ENCODE measurements at places on chromosomes 2 and 18. TPM values are rescaled to one million over a fixed set of nuclear protein-coding genes. Genes with fewer than 3 reads are reported as not detected.
A peak's percentile ranks its signal among the peaks of the same experiment; 100 is the strongest.

DSG3 gene
- total RNA-seq: not detected

STON1 gene
- 21.1 TPM for total RNA-seq

DNA sequence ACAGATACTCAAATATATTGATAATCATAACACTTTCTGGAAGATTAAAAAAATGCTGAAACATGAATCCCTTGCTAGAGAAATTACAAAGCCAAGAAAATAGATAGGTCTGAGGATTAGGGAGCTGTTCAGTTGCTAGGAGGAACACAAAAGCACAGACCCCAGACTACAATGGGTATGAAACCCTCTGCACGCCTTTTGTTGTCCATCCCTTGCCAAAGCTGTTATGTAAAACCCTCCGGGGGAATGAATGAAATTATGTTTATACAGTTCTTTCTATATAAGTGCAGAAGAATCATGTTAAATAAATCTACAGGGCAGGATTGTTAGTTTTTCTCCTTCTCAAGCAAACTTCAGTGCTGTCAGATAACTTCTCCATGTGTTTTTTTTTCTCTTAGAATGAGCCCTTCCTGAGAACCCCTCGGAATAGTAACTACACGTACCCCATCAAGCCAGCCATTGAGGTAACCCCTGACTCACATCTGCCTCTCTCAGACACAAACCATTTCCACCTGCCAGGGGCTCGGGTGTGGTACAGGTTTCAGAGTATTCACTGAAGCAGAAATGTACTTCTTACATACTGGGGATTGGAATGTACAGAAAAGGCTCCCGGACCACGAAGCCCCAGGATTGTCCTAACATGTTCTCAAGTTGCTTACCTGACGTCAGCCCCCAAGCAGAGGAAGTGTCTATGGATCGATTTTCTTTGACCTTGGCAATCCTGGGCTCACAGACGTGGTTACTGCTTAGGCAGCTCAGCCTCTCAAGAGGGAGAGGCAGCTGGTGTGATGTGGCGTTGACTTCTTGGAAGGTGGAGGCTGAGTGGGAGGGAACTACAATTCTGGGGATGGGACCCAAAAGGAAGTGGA, 118.0 kb downstream of the PLB1 start:
- no peaks in the 10 kb centered on the region for H3K36me3 ChIP-seq
- no peak overlapping the region for H3K4me3 ChIP-seq
- no peaks in the 10 kb centered on the region for H3K4me1 ChIP-seq
- H3K27me3 ChIP-seq: no peaks in the 10 kb centered on the region

- no peaks in the 10 kb centered on the region for H3K36me3 ChIP-seq
- H3K27ac ChIP-seq: peak overlapping the region; percentile 94
- H3K4me3 ChIP-seq: peak overlapping the region; percentile 97
- no peak for DNase-seq
These were observed 1.7 kb downstream of the TBC1D8 start for GRCh38 chr2:101149241-101150192.

- no peaks in the 10 kb centered on the region for H3K27me3 ChIP-seq
- H3K36me3 ChIP-seq: no peaks in the 10 kb centered on the region
- H3K4me3 ChIP-seq: no peak overlapping the region
- no peak for DNase-seq
- H3K27ac ChIP-seq: no peak overlapping the region
- H3K4me1 ChIP-seq: no peaks in the 10 kb centered on the region
These were observed 46.7 kb downstream of the DAPL1 start for GRCh38 chr2:158841850-158842249.

DNA sequence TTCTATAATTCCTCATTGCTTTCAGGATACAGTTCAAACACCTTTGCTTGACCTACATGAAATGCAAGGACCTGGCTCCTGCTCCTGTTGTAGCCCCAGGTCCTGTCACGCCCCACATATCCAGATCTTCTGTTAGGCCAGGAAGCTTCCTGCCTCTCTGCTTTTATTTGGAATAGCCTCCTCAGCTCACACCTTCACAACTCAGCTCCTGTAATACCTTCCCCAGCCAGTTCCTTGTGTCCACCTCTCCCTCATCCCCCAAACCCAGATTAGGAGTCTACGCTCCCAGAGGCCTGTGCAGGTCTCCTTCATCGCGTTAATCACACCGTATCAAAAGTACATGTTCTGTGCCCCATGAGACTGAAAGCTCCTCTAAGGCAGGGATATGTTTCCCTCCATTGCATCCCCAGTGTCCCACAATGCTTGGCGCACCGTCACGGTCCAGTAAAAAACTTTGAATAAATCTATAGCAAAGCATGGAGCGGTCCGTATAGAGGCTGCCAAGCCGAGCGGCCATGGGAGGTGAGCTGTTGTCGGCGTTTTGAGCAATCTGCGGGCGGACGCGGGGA, 371 bp downstream of the MDH1B start:
- DNase-seq: no peak
- peaks cover 10% of the 10 kb centered on the region for H3K4me1 ChIP-seq
- H3K27me3 ChIP-seq: no peaks in the 10 kb centered on the region
- peak overlapping the region; percentile 82 for H3K27ac ChIP-seq
- H3K36me3 ChIP-seq: no peaks in the 10 kb centered on the region

GRCh38 chr2:169362118-169362893, at the start of gene LRP2:
LRP2 (minus strand) TSS chr2:169362534; CDS start chr2:169362399, 135 bp downstream.
- peak within 1 kb of the TSS; percentile 60 for H3K4me3 ChIP-seq
- DNase-seq: peak; percentile 84

- no peak overlapping the region for H3K27ac ChIP-seq
- H3K4me3 ChIP-seq: no peak overlapping the region
- no peaks in the 10 kb centered on the region for H3K27me3 ChIP-seq
- H3K4me1 ChIP-seq: no peaks in the 10 kb centered on the region
- no peak for DNase-seq
- H3K36me3 ChIP-seq: no peaks in the 10 kb centered on the region
These were observed 222.9 kb downstream of the ZBTB7C start for GRCh38 chr18:48186131-48186766.

DNA sequence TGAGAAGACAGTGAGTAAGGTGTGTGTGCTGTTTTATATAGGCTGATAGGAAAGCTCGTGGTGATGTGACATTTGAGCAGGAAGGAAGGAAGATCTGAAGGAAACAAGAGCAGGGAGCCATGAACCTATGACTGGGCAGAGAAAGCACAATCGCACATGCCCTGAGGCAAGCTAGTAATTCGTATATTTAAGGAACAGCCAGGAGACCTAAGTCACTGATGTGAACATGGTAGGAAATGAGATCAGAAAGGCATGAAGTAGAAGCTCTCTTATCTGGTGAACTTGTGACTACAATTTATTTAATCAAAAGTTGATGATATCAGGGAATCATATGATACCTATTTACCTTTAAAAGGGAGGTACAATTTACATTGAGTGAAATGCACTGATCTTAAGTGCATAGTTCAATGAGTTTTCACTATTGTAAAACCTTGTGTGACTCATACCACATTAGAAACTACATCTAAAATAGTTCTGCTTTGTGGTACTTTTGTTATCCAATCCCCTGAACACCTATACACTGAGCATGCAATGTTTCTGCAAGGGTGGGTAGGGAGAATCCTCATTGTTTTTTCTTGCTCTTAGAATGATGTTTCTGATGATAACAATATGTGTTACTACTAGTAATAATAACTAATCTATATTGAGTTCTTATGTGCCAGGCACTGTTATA, 67.5 kb downstream of the GALNT13 start:
- H3K27ac ChIP-seq: no peak overlapping the region
- no peaks in the 10 kb centered on the region for H3K4me1 ChIP-seq
- no peak for DNase-seq
- H3K36me3 ChIP-seq: no peaks in the 10 kb centered on the region
- H3K4me3 ChIP-seq: no peak overlapping the region

DNA sequence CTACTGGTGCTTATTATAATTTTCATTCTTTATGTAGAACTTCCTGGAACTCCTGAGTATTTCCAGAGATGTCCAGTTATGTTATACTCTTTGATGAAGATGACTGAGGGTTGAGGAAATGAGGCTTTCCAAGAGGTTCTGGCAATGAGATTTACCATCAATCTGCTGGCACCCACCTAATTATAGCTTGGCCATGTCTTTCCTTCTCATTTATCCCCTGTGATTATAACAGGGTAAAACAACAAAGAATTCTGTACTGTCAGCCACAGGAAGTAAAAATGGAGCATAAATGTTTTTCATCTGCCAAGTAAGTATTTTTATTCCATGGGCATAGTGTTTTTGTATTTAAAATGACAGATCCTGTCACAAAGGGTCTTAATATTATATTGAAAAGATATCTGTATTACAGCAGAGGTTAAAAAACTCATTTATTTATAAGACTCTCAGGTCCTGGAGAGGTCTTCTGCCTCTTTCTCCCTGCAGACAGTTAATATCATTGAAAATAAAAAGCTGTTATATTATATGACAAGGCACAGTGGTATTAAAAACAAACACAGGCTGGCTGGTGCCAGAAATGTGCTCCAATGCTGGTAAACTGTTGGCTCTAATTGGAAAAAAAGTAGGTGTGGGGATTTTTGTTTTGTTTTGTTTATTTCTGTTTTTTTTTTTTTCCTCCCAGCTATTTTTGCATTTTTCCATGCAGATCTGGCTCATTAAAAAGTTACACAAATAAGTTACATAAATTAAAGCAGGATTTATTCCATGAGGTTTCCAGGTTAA, 1764.1 kb upstream of the CELF4 start:
- H3K27me3 ChIP-seq: no peaks in the 10 kb centered on the region
- DNase-seq: no peak
- no peak overlapping the region for H3K4me3 ChIP-seq
- no peaks in the 10 kb centered on the region for H3K36me3 ChIP-seq

GRCh38 chr2:191029280-191029950, 15.4 kb upstream of the STAT1 start:
- H3K27me3 ChIP-seq: no peaks in the 10 kb centered on the region
- no peak overlapping the region for H3K4me3 ChIP-seq
- DNase-seq: no peak
- H3K27ac ChIP-seq: no peak overlapping the region
- no peaks in the 10 kb centered on the region for H3K36me3 ChIP-seq

DNA sequence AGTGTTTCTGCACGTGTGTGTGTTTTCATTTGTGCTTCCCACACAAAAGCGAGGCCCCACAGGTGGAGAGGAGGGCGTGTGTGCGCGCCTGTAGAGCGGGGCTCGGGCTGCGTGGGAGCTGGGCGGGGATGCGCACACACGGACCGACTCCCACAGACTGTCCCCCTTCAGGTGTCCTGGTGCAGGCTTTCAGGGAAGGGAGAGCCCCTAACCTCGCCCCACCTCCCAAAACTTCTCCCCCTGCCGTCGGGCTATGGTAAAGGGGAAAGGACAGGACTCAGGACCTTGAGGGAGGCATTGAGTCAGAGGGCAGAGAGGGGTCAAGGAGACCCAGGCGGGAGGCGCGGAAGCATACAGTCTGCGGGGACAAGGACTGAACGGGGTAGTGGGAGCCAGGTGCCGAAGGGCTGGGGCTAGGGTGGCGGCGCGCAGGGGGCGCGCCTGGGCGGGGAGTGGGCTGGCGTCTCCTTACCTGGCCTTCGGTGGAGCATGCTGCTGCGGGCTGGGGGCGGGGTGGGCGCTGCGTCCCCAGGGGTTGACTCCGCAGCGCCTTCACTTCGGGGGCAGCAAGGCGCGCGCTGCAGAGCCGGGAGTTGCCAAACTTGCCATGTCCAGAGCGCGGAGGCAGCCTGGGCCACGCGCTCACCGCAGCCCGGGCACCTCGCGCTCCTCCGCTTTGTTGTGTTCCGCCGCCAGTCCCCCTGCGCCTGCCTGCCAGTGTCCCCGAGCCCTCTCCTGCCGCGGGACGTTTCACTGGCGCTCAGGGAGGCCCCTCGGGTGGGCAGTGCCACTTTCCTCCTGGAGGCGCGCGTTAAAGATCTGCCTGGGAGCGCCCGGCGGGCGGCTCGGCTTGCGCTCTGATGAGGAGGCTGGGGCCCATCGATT, 302.0 kb downstream of the NCKAP5 start:
- peak overlapping the region; percentile 49 for H3K4me3 ChIP-seq
- H3K36me3 ChIP-seq: no peaks in the 10 kb centered on the region
- H3K4me1 ChIP-seq: no peaks in the 10 kb centered on the region
- H3K27me3 ChIP-seq: no peaks in the 10 kb centered on the region
- peak overlapping the region; percentile 70 for H3K27ac ChIP-seq
- no peak for DNase-seq

DNA sequence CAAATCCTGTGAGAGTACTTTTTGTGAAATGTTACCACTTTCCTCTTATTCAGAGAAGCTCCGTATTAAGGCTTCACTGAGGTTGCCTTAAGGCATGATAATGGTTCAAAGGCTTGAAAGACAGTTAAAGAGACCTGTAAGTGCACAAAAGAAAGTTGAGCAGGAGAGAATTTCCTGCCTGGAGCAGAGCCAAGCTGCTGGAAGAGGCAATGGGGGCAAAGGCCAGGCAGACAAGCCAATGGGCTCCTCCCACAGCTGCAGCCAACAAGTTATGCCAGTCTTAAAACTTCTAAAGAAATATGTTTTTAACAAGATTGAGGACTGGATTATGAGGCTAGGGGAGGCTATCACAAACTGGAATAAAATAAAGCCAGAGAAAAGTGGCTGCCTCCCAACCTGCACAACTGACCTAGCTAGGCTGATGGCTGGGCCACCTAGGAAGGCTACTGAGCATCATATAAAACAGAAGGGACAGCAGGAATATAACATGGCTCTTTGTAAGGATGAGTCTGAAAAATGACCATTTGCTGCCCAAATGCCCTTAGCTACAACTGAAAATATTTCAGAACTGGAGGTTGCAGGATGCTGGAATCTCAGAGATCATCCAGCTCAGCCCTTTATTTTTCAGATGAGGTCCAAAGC, 2.1 kb downstream of the IL1B start:
- H3K36me3 ChIP-seq: no peaks in the 10 kb centered on the region
- no peak for DNase-seq
- H3K27me3 ChIP-seq: no peaks in the 10 kb centered on the region
- H3K4me3 ChIP-seq: no peak overlapping the region
- H3K4me1 ChIP-seq: peaks cover 25% of the 10 kb centered on the region

GRCh38 chr2:148930046-148930775, 55.2 kb downstream of the KIF5C start:
- H3K4me1 ChIP-seq: no peaks in the 10 kb centered on the region
- no peak for DNase-seq
- no peaks in the 10 kb centered on the region for H3K36me3 ChIP-seq
- no peaks in the 10 kb centered on the region for H3K27me3 ChIP-seq

DNA sequence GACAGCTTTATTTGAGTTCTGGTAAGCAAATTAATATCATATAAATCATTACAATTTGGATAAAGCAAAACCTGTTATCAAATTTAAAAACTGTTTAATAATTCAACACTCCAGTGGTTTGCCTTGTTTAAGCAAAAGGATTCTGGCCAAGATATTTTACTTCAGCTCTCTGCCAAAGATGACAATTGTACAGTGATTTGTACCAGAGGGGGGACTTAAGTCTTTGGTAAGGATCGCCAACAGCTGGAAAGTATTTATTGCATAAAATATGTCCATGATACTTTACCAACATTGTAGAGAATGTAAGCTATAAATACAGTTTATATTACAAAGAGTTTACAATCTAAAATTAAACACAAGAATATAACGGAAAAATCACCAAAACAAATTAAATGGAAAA, 13.8 kb downstream of the PREPL start:
- no peaks in the 10 kb centered on the region for H3K36me3 ChIP-seq
- no peaks in the 10 kb centered on the region for H3K4me1 ChIP-seq
- no peak overlapping the region for H3K4me3 ChIP-seq
- no peaks in the 10 kb centered on the region for H3K27me3 ChIP-seq
- H3K27ac ChIP-seq: no peak overlapping the region
- no peak for DNase-seq

Measured in upper lobe of left lung (tissue), 6 donors.